Fibroblast of lung (primary cell): ENCODE measurements at places on chromosomes 5 and 9.

- DNase-seq, result peak; percentile 33
Observed at GRCh38 chr9:20989923-20990341, 41.5 kb downstream of the HACD4 start.

- DNase-seq, result no peak
Observed at GRCh38 chr5:173882632-173883031, 5.5 kb upstream of the CPEB4 start.

DNA sequence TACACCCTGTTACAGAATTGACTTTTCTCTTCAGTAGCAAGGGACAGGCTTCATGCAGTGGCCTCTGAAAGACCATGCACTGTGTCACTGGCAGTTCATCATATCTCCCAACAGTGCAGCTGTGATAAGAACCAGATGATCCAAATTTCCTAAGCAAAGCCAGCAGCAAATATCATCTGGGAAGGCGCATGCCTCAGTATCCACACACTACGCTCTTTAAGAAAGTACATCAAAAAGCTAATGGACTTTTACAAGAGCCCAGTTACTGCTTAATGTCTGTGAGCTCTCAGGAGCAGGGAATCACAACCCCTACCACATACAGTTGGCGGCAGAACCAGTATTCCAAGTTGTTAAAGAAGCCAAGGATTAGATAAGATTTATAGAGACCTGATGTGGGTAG lies 25.1 kb downstream of the ADAMTSL1 start:
- no peak for DNase-seq

DNA sequence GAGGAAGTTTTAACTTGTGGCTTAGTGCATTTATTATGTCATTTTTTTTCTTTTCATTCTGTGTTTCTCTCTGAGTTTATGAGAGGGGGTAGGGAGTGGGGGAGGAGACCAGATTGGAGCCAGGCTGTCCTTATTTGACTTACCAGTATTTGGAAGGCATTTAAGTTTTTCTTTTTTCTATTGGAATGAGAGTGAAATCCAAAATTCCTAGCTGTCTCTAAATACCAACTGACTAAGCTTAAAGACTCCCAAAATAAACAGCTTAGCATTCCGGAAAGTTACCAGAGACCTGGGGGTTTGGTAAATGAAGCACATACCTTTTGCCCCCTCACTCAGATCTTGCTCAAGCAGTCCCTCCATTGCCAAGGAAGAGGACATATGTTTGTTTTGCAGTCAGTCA lies 581.9 kb upstream of the BRINP1 start:
- peak; percentile 97 for DNase-seq

- DNase-seq, result no peak
Observed at GRCh38 chr5:155616779-155617392, 603.3 kb downstream of the KIF4B start.

GRCh38 chr9:95284162-95285080 lies 33.1 kb downstream of the FANCC start:
- DNase-seq, result peak; percentile 39

DNA sequence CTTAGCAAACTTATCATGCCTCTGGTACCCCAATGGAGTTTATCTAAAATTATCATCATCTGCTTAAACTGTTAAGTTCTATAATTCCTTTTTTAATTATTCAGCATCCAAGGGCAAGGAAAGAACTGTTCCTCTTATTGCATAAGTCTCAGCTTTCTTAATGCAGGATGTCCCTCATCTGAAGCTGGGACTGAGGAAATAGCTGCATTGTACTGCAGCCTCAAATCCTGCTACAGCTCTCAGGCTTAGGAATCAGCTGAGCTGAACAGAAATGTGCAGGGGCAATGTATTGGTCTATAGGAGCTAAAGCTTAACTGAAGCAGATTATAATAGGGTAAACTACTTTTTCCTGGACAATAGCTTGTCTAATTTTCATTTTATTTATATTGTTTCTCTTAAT lies 48.0 kb downstream of the HAPLN1 start:
- no peak for DNase-seq

- no peak for DNase-seq
Observed at GRCh38 chr9:83449166-83449565, 89.0 kb downstream of the FRMD3 start.

DNA sequence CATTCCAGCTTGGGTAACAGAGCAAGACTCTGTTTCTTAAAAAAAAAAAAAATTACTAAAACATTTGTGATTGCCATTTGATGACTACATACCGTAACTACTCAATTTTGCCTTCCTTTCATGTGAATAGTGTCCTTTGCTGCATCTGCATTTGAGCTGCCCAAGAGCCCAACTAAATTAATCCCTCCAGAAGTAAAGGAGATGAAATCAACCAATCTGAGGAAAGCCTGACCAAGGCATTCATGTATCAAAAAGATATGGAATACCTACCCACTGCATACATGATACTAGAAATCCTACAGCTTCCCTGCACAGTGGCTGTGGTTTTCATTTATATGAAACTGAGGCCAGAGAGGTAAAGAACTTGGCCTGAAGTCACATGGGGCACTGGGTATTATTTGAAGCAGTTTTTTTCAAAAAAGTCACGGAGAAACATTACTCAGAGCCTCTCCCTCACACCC lies 177.5 kb downstream of the AOPEP start:
- peak; percentile 77 for DNase-seq

DNA sequence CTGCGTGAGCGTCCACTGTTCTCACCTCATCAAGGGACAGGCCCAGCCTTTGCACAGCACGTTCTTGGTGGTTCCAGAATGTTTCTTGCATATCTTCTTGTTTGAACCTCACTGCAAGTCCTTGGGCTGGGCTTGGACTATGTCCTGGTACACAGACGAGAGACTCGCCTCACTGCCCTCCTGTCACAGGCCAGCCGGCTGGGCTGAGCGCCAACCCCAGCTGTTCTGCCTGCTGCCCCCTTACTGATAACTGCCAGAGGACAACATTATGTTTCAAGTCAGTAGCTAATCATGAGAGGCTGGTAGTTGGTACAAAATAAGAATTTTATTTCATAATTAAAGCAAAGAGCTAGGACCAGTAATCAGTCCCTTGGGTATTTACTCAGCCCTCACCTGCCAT lies 52.8 kb upstream of the LRRTM2 start:
- DNase-seq, result peak; percentile 41

GRCh38 chr5:96703384-96703920 lies 41.3 kb downstream of the CAST start:
- DNase-seq, result peak; percentile 55

DNA sequence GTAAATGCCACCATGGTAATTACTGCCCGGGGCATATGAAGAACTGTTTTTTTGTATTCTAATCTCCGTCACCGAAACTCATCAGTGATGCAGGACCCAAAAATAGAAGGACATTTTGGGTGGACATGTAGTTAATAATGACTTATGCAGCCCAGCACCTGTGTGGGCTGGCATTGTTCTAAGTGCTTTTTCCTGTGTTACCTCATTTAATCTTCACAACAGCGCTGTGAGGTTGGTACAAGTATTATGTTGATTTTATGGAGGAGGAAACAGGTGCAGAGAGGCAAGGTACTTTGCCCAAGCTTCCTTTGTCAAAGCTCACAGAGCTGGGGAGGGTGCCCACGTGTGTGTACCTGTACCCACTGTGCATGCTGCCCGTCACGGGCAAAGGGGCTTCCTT lies 58.4 kb downstream of the DAPK1 start:
- no peak for DNase-seq

DNA sequence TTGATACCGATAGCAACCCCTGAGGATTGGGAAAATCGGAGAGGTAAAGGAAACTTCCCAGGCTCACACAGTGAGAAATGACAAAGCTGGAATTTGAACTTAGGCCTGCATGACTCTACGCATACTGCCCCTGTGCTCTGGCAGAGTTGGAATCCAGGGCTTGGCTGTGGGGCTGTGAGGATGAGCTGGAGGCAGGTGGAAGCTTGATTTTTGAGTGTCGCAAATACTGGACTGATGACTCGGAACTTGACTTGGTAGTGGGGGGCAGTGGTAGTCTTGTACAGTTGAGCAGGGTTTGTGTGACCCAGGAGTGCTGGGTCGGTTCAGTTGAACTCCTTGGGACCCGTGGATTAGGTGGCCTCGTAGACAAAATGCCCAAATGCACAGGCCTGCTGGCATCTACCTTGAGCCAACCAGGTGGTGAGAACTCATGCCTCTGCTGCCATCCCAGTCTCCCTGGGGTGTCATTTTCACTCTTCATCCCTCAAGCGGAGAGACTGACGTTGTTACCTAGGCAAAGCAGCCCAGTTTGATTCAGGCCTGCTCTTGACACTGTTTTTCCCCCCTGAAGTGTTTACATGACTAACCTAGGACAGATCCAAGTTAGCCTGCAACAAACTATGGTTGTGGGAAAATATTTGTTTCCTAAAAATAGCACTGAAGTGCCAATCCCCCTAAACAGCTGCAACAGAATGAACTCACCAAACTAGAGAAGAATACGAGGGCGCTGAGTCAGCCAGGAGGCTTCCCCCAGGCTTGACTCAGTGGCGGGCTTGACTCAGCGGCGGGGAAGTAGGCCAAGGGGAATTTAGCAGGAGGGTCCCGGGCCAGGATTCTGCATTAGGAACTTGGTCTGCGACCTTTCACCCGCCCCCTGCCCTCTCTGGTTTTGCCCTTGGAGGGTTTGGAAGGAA lies 45.7 kb upstream of the ORM1 start:
- DNase-seq, result peak; percentile 95

DNA sequence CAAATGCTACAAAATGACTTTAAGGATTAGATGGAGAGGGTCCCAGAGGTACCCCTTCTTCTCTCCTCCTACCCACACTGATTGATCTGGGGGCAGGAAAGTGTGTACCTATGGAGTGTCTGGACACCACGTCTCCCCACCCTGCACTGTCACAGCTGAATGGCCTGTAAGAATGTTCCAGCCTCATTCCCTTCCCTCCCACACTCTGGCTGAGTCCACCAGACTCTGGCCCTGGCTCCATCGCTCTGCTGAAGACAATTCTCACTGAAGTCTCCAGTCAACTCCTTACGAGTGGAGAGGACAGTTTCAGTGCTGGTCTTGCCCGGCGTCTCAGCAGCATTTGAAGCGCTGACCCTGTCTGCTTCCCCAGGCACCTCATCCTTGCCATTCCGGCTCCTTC lies 105.8 kb downstream of the TTLL11 start:
- DNase-seq, result no peak

- no peak for DNase-seq
Observed at GRCh38 chr5:167937635-167937998, 353.8 kb upstream of the WWC1 start.

- DNase-seq, result peak; percentile 95
Observed at GRCh38 chr5:96172436-96172835, 210.8 kb upstream of the ELL2 start.

DNA sequence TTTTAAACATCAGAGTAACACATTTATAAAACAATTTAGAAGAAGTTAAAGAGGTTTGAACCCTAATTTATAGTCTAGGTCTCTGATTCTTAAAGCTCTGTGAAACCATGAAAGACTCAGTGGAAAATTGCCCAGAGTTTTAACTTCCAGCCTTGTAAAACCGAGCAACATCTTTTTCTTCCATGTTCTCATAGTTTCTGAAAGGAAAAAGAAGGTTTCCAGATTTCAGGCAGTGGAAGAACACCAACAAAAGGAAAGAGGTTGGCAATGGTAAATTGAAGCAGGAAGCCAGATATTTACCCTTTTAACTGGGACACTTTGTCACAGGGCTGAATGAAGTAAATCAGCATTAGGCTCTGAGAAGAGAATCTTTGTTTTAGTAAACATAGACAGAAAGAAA lies 1999.3 kb downstream of the MAT2B start:
- no peak for DNase-seq

- no peak for DNase-seq
Observed at GRCh38 chr9:79120941-79121340, 450.8 kb upstream of the TLE4 start.

DNA sequence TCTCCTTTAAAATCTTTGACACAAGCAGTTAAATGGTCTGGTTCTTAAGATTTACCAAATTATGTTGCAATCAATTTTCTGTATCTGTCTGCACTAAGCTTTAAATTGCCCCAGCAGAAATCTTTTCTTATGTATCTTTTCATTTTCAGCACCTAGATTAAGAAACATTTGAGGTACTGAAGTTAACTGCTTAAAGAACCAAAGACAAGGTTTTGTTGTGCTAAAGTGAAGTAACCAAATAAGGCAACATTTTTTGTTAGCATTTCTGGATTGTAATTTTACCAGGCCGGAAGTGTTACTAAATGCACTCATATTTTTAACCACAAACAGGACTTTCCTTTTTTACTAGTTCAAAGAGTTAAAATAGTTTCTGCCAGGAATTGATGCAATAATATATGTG lies 24.1 kb upstream of the MTAP start:
- peak; percentile 74 for DNase-seq

- DNase-seq, result no peak
Observed at GRCh38 chr5:59732301-59732700, 161.2 kb downstream of the PDE4D start.

DNA sequence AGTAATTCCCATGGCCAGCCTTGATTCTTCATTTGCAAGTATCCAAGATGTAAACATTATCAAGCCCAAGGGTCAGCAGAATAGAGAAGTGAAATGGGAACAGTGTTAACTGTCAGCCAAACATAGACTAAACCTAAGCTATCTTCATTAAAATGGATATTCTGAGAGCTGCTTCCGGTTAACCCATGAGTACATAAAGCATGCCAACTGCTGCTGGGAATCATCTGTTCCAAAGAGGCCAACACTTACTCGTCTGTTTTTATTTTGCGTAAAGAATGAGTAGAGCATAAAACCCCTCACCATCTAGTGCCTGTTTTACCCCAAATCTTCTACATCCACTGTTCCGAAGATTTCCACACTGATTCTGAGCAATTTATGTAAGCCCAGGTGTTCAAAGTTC lies 257.6 kb downstream of the GLIS3 start:
- no peak for DNase-seq

DNA sequence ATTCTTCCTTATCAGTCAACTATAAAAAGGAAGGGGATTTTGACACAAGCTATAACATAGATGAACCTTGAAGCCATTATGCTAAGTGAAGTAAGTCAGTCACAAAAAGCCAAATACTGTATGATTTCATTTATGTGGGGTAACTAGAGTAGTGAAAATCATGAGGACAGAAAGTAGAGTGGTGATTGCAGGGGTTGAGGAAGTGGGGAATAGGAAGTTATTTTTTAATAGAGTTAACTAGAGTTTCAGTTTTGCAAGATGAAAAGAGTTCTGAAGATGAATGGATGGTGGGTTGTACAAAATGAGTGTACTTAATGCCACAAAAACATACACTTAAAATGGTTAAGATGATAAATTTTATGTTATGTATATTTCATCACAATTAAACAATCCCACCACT lies 65.4 kb upstream of the FAM174A start:
- DNase-seq, result no peak

DNA sequence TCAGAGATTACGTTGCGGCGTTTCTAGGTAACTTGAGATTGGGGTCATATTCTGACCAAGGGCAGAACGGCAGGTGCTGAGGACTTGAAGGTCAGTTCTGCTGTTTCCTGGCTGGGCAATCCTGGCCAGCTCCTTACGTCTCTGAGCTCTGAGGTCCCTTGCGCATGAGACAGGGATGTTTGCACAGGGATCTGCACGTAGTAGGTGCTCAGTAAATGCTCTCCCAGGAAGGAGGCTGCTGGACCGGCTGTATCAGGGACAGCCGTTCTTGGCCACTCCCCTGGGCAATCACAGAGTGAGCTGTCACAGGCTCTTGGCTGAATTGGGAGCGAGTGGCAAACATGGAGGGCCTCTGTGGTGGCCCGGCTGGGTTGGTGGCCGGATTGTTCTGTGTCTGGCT lies 8.3 kb downstream of the NCS1 start:
- no peak for DNase-seq
